Immature natural killer cell (primary cell): ENCODE measurements at places on chromosomes 12 and 14. TPM values are rescaled to one million over a fixed set of nuclear protein-coding genes. Genes with fewer than 3 reads are reported as not detected.
A peak's percentile ranks its signal among the peaks of the same experiment; 100 is the strongest.

The KLHL33 gene
- not detected for polyA plus RNA-seq

The CCDC184 gene
- polyA plus RNA-seq: not detected

DNA sequence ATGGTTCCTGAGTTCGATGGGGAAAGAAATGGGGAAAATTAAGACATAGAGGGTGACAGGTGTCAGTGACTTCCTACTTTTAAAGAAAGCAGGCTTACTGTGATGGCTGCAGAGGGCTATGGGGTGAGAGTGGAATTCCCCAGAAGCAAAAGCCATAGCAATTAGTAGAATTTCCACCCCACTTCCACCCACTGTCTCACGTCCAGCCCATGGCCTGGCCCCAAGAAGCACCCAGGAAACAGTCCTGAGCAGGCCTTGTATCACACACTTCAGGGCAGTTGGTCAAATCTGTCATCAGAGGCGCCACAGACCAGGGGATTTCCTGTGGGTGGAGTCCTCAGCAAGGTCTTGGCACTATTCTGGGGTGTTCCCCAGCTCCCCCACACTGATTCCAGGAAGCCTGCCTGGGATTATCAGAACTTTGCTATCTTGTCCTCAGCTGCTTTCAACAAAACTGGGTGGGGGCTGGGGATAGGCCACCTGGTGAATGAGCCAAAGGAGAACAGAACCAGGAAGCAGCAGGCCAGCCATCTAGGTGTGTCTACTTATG, 120.1 kb upstream of the CCND2 start:
- peak; percentile 68 for DNase-seq

The NPFF gene
- polyA plus RNA-seq: not detected

GRCh38 chr12:43766291-43766690, 7.5 kb downstream of the IRAK4 start:
- no peak for DNase-seq

DNA sequence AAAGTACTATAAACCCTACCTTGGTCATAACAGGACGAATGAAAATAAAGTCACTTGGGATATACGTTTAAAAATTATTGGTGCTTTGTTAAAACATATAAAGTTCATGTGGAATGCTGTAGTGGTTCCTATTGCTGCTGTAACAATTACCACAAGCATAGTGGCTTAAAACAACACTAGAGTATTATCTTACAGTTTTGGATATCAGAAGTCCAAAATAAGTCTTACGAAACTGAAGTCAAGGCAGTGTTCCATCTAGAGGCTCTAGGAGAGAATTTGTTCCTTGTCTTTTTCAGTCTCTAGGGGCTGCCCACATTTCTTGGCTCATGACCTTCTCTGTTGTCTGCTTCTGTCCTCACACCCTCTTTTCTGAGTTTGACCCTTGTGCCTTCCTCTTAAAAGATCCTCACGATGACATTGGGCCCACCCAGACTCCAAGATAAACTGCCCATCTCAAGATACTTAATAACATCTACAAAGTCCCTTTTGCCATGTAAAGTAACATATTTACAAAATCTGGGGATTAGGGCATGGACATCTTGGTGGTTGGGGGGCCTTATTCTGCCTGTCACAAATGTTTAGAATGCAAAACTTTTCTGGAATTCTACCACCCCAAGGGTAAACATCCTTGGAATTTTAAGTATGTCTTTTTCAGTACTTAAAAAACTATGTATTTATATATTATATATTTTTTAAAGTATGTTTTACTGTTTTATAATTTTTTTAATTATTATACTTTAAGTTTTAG, 178.1 kb downstream of the ETNK1 start:
- DNase-seq: no peak

- no peak for DNase-seq
These were observed 75.4 kb downstream of the WDR20 start for GRCh38 chr14:102215071-102215470.

DNA sequence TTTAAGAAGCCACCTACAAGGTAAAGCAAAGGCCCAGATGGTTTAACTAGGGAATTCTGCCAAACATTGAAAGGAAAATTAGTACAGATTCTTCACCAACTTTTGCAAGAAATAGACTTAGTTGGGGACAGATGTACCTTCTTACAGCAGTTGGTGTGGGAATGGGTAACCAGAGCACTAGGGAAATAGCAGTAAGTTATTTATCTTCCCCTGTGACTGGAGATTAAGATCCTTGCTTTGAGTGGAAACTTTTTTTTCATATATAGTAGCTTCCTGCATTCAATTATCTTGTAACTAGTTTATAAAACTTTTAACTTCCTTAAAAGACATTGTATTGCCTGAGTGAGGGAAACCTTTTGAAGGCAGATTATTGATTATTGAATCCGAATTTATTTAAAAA, 44.2 kb downstream of the ARID2 start:
- no peak for DNase-seq

DNA sequence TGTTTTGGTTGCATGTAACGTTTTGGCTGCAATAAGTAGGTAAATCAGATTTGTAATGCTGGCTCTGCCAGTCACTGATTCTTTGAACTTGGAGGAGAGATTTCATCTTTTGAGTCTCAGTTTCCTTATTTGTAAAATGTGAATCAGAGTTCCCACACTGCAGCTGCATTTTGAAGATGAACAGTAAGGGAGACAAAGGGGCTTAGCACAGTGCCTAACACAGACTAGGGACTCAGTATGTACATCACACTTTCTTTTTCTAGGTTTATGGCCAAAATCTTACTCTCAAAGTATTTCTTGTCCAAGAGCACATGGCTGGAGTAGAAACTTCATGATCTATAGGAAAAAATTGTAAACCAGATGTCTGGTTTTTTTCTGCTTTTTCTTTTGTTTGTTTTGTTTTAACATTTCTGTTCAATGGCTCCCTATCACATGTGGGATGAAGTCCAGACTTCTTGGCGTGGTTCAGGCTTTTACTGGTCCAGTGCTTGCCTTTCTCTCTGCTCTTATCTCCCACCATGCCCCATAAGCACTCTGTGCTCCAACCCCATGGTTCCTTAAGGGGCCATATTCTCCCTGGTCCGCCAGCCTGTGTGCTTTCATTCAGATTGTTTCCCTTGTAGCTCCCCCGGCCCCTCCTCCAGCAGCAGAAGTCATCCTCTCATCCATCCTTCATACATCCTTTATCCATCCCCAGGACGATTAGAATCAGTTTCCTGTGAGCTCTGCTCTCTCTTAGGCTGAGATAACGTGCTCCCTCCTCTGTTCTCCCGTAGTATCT, 58.0 kb downstream of the SYNE2 start:
- DNase-seq: no peak

- DNase-seq: no peak
These were observed 216.9 kb upstream of the HMGA2 start for GRCh38 chr12:65607401-65607841.

The SCN8A gene
- not detected for polyA plus RNA-seq

GRCh38 chr14:35925319-35925718, 99.2 kb downstream of the BRMS1L start:
- DNase-seq: no peak

The WDHD1 gene
- 7.2 TPM for polyA plus RNA-seq

- DNase-seq: no peak
These were observed 181.7 kb downstream of the ADAMTS20 start for GRCh38 chr12:43370263-43370662.

- DNase-seq: no peak
These were observed at the start of gene MIPOL1 for GRCh38 chr14:37197421-37198272. TSS of gene MIPOL1 (plus strand) at chr14:37197937. CDS start at chr14:37247889, 49,952 bp downstream.

The CREBL2 gene
- 21.4 TPM for polyA plus RNA-seq

DNA sequence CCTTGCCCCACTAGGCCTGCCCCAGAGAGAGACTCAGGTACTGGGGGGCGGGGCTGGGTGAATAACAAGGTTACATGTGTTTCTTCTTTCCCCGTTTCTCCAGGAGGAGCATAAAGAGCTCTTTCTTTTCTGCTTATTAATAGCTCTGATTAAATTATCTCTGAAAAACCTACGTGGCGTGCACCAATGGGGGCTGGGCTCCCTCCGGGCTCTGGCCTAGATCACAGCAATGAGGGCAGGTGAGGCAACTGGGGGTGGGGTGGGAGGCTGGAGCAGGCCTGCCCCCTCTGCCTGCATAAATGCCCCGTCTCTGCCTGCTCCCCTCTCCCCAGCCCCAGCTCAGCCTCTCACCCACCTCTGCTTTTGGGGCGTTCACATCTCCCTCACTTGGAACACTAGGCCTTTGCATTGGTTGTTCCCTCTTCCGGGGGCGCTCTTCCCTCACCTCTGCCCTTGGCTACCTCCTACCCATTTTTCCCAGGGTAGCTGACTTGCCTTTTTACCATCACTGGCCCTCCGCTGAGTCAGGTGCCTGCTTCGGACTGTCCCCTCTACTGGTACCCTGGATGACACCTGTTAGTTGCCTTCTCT, 4.1 kb upstream of the FAM222A start:
- DNase-seq: no peak

- DNase-seq: no peak
These were observed 1131.0 kb downstream of the BCL11B start for GRCh38 chr14:98140862-98141530.

DNA sequence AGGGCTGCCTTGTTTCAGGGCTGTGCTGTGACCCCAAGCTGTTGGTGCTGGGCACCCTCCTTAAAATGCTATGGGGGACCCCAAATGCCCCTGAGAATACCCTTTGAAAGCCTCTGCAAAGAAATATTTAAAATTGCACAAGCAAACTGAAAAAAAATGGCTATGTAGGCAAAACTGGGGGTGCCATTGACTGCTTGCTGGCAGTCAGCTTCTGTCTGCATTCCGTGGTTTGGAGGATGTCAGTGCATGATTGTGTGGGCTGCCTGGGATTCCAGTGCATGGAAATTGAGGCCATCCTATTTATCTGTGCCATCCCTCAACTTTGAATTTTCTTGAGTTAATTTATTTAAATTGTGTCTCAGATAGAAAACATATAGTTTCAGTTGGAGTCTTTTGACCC, 113.7 kb upstream of the RTL1 start:
- no peak for DNase-seq

- no peak for DNase-seq
These were observed 44.4 kb upstream of the KCNK13 start for GRCh38 chr14:90017371-90017770.

The NTN4 gene
- not detected for polyA plus RNA-seq

GRCh38 chr12:101571105-101571504, 23.7 kb upstream of the MYBPC1 start:
- no peak for DNase-seq

DNA sequence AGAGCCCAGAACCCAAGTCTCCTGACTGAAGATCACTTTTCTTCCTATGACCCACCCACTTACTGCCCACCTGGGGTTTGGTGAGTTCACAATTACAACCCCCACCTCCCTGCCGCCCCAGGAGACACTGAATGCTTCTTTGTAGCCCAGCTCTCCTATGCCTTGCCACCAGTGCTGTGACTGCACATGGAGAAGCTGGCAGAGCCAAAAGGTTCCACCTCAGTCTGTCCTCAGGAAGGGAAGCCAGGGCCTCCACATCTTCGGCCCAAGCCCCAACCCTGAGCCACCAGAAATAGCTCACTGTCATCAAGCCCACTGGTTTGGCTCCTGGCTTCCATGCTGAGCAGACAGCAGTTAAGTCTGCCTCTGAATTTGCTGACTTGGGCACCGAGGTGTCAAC, 25.6 kb downstream of the OTUB2 start:
- DNase-seq: no peak

DNA sequence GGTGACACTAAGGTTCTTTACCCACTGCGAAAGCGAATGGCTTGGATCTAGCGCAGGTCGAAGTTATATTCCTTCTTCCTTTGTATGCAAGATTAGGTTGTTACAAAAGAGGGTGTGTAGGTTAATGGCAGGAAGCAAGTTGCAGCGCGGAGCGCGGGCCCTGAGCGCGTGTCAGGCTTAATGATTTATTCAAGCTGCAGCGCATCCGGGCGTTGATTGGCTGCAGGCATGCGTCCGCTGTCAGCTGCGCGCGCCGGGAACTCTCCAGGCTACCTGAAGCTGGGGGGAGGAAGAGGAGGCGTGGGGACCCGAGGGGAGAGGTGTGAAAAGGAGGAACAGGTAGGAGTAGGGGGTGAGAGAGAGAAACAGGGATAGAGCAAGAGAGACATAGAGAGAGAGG, 7.4 kb downstream of the ASCL1 start:
- DNase-seq: no peak

DNA sequence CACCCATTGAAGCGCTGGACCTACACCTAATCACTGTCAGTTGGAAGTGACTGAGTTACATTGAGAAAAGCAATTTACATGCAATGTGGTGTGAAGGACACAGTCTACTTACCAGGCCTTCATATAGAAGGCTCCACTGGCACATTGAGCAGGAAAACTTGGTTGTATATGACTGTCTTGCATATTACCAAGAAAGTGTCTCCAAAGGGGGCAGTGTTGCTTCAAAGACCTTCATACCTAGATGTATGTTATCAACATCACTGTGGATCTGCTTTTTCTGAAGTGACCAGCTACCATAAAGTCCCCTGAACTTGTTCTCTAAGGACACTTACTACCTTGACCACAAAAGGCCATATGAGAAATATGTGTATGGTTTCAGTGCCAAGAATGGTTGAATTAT, 64.1 kb downstream of the NELL2 start:
- DNase-seq: peak; percentile 23

DNA sequence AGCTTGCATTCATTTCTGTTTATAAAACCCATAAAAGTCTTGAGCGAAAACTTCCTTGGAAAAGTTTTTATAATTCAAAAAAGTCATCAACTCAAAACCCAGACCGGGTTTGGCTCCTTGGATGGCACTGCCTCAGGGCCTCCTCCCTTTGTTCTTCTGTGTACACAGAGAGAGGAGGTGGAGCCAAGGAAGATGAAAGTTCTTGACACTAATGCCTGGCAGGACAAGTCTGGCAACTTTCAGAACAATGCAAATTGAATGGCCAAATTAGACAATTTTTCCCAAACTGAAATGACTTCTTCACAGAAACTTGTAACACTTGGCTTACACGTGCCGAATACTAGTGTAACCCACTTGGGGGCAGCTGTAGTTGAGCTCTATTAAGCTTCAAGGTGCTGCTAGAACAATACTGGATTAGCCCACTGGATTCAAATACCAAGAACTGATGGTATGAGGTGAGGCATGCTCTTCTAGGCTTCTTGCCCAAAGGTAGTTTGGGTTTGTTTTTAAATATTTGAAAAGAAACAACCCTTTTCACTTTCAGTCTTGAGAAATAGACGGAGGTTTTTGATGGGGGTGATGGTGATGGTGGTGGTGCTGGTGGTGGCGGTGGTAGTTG, 86.6 kb upstream of the FRMD6 start:
- no peak for DNase-seq

GRCh38 chr14:64671591-64671990, 32.6 kb upstream of the PLEKHG3 start:
- peak; percentile 75 for DNase-seq

The KLC1 gene
- 38.3 TPM for polyA plus RNA-seq

DNA sequence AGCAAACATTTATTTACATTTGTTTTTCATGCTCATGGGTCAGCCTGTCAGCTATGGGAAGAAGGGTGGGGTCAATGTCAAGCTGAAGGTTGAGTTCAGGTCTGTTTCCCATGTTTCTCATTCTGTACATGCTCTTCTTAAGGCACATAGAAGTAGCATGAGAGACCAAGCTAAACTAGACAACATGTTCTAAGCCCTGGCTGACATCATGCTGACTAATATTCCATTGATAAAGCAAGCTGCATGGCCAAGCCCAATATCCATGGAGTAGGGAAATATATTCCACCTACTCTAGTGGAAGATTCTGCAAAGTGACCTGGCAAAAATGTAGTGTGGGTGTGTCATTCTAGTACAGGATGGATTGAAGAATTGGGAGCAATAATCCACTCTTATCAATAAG, 44.1 kb downstream of the PLXNC1 start:
- DNase-seq: no peak
